ENCODE measurements at places on chromosomes 2 and 18.

GRCh38 chr2:213640738-213641425, 356.6 kb downstream of the SPAG16 start:
- H3K36me3 ChIP-seq = no peaks in the 10 kb centered on the region
- no peak overlapping the region for H3K27ac ChIP-seq
- no peak for DNase-seq
- no peaks in the 10 kb centered on the region for H3K27me3 ChIP-seq
- no peak overlapping the region for H3K4me3 ChIP-seq
- H3K4me1 ChIP-seq = no peaks in the 10 kb centered on the region

- H3K4me1 ChIP-seq = no peaks in the 10 kb centered on the region
- H3K27me3 ChIP-seq = peaks cover 42% of the 10 kb centered on the region
- no peak overlapping the region for H3K27ac ChIP-seq
- no peak for DNase-seq
These were observed 22.2 kb downstream of the KCNG2 start for GRCh38 chr18:79819968-79820351.

DNA sequence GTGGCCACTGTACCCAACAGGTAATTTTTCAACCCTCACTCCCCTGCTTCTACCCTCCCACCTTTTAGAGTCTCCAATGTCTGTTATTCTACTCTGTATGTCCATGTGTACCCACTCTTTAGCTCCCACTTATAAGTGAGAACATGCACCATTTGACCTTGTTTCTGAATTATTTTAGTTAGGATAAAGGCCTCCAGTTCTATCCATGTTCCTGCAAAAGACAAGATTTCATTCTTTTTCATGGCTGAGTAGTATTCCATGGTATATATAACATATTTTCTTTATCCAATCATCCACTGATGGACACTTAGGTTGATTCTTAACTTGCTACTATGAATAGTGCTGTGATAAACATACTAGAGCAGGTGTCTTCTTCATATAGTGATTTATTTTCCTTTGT, 9.1 kb downstream of the PECR start:
- no peak overlapping the region for H3K4me3 ChIP-seq
- no peaks in the 10 kb centered on the region for H3K36me3 ChIP-seq
- H3K4me1 ChIP-seq = no peaks in the 10 kb centered on the region
- H3K27ac ChIP-seq = no peak overlapping the region
- no peaks in the 10 kb centered on the region for H3K27me3 ChIP-seq

GRCh38 chr2:172647439-172647838, 88.2 kb upstream of the RAPGEF4 start:
- H3K36me3 ChIP-seq = peaks cover 25% of the 10 kb centered on the region
- DNase-seq = no peak
- H3K27ac ChIP-seq = no peak overlapping the region
- peaks cover 5% of the 10 kb centered on the region for H3K27me3 ChIP-seq

DNA sequence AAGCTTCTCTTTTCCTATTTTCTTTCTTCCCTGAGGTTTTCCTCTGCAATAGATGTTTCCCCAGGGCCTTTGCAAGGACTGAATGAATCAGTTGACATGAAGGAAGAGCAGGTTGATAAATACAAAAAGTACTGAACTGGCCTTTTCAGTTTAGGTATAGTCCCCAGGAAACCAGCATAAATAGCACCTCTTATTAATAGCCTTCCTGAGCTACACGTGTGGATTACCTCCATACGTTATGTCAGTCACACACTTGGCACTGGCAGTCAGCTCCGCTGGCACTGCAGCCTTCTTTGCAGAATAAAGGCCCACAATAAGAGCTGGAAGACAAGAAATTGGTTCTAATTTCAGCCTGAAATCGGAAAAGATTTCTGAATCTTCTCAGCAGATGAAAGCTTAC, 60.7 kb downstream of the KCTD18 start:
- H3K36me3 ChIP-seq = peaks cover 34% of the 10 kb centered on the region
- H3K27ac ChIP-seq = no peak overlapping the region
- no peaks in the 10 kb centered on the region for H3K4me1 ChIP-seq
- no peak for DNase-seq
- H3K4me3 ChIP-seq = no peak overlapping the region

GRCh38 chr2:41000906-41001305, 549.0 kb upstream of the SLC8A1 start:
- no peak overlapping the region for H3K27ac ChIP-seq
- H3K4me1 ChIP-seq = peaks cover under 1% of the 10 kb centered on the region
- DNase-seq = no peak
- no peaks in the 10 kb centered on the region for H3K36me3 ChIP-seq

DNA sequence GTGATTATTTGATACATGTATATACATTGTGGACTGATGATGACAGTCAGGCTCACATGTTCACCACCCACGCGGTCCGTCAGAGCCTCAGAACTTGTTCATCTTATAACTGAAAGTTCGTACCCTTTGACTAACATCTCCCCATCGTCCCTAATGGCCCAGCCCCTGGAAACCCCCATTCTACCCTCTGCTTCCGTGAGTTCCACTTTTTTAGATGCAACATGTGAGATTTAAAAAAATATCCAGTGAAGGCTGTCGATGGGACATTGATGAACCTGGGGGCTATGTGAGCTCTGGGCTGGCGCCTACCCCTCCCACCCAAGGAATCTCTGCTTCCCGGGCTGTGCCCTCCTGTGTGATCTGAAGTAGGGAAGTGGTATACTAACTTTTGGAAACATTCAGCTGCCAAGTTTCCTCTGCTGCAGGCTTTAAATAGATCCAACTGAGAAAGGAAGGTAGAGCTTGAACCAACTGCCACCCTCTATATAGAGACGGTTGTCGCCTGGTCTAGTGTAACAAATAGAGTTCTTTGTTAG, 163.8 kb downstream of the FAM210A start:
- no peaks in the 10 kb centered on the region for H3K36me3 ChIP-seq
- H3K4me3 ChIP-seq = no peak overlapping the region
- H3K27ac ChIP-seq = no peak overlapping the region
- H3K27me3 ChIP-seq = no peaks in the 10 kb centered on the region

- H3K27me3 ChIP-seq = no peaks in the 10 kb centered on the region
- peaks cover 28% of the 10 kb centered on the region for H3K36me3 ChIP-seq
- H3K4me3 ChIP-seq = no peak overlapping the region
- no peak for DNase-seq
- no peaks in the 10 kb centered on the region for H3K4me1 ChIP-seq
These were observed 41.1 kb downstream of the PLEKHB2 start for GRCh38 chr2:131146231-131146630.

GRCh38 chr18:70994116-70994515, 705.3 kb downstream of the SOCS6 start:
- no peak for DNase-seq
- H3K36me3 ChIP-seq = no peaks in the 10 kb centered on the region
- H3K4me1 ChIP-seq = peaks cover 17% of the 10 kb centered on the region
- H3K4me3 ChIP-seq = no peak overlapping the region
- no peak overlapping the region for H3K27ac ChIP-seq
- peaks cover 3% of the 10 kb centered on the region for H3K27me3 ChIP-seq

GRCh38 chr18:23405636-23406035, 47.5 kb upstream of the RIOK3 start:
- H3K27me3 ChIP-seq = no peaks in the 10 kb centered on the region
- peaks cover 10% of the 10 kb centered on the region for H3K36me3 ChIP-seq
- no peak overlapping the region for H3K27ac ChIP-seq
- H3K4me3 ChIP-seq = no peak overlapping the region

GRCh38 chr18:51006061-51006818, 23.8 kb upstream of the SMAD4 start:
- H3K4me1 ChIP-seq = peaks cover 15% of the 10 kb centered on the region
- H3K27ac ChIP-seq = no peak overlapping the region
